Stimulated activated CD4-positive, alpha-beta T cell treated with anti-CD3 and anti-CD28 coated beads, TNF-alpha, amount 100 ng/mL, for 24 hours (primary cell): ENCODE measurements at places on chromosomes 6 and 20.

- DNase-seq = no peak
These were observed 356.3 kb upstream of the IRAK1BP1 start for GRCh38 chr6:78511009-78511408.

- no peak for DNase-seq
These were observed 56.2 kb downstream of the SLC2A10 start for GRCh38 chr20:46765506-46766120.

DNA sequence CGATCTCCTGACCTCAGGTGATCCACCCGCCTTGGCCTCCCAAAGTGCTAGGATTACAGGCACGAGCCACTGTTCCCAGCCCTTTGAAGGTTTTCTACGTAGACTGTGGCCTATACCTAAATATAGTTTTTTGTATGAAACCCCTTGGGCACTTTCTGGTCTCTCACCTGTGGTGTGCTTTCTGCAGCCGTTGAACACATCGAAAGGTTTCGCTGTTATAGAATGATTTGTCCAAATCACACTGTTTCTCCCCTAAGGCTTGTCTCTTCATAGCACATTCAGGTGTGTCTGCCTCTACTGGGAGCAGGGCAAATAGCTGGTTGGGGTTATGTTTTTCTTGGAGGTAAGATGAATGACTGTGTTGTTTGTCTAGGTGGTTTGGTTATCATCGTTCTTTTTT is 597.9 kb downstream of the RNF144B start:
- no peak for DNase-seq

- DNase-seq = no peak
These were observed 304.4 kb upstream of the PLCB4 start for GRCh38 chr20:8764344-8764962.

GRCh38 chr6:159249128-159249527 is 79.9 kb downstream of the FNDC1 start:
- DNase-seq = no peak

DNA sequence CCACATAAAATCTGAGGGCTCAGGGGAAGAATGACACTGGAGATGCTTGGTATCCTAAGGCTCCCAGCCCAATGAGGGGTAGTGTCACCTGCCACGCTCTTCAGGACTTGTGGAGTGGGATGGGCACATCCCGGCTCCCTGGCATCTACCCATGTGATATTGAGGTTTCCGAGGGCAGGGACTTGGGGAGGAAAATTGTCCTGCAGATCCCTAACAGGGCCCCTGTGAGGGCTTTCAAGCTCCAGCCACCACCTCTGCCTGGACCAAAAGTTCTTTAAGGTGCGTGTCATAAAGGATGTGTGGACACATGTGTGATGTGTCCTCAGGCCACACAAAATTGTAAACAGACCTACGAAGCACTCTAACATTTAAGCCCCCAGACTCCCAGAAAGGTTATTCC is 2.5 kb downstream of the SCML4 start:
- no peak for DNase-seq

- no peak for DNase-seq
These were observed 17.8 kb downstream of the ARMC12 start for GRCh38 chr6:35754452-35755277.

DNA sequence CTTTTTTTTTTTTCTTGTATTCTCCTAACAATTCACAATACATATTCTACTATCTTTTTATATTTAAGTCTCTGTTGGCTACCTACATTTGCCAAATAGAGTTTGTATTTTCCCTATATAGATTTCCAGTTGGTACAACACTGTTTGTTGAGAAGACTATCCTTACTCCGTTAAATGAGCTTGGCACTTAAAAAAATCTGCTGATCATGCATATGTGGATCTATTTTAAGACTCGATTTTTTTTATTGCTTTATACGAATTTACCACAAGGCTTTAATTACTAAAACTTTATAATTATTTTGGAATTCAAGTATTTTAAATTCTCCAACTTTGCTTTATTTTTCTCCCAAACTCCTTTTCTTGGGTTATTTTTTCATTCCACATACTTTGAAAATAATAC is 855.6 kb downstream of the C6orf118 start:
- no peak for DNase-seq

GRCh38 chr20:20737158-20737557 is 24.7 kb upstream of the RALGAPA2 start:
- no peak for DNase-seq

- no peak for DNase-seq
These were observed 11.7 kb downstream of the DAAM2 start for GRCh38 chr6:39803872-39804271.

GRCh38 chr20:14882157-14882556 is 544.7 kb upstream of the FLRT3 start:
- no peak for DNase-seq

- DNase-seq = no peak
These were observed 18.4 kb upstream of the ZBTB22 start for GRCh38 chr6:33335916-33336315.

DNA sequence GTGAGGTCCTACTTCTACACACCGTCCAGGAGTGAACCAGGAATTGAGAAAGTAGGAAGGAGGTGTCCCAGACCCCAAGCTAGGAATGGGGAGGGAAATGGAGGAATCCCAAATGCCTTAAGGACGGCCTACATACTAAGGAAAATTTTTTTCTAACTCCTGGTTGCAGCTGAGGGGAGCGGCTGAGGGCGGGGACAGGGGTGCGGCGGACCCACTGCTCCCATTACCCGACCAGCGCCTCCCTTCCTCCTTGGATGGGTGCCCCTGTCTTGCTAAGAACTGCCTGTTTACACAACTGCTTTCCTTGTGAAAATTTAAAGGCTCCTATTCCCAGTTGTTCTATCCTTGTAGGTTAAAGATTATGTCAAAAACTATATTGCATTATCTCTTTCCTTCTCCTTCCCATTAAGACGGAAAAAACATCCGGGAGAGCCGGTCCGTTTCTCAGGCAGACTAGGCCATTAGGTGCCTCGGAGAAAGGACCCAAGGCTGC is 699 bp upstream of the HSPA1B start:
- no peak for DNase-seq

- DNase-seq = no peak
These were observed 201.1 kb downstream of the TFAP2B start for GRCh38 chr6:51019806-51020205.

DNA sequence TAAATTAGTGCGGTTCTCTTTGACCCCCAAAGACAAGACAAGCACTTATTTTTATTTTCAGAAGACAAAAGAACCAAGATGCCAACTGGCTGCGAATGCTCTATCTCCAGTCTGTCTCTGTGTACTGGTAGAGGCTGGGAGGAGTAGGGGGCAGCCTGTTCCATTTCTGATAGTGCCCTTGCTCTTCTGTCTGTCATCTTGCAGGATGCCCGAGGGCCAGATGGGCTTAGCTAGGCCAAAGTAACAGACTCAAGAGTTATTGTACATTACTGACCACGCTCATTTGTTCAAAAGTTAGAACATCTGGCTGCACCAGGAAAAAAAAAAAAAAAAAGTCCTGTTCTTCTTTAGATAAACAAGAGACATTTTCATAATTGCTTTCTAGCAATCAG is 198.1 kb upstream of the UST start:
- DNase-seq = no peak

- DNase-seq = no peak
These were observed 1.9 kb downstream of the FAM135A start for GRCh38 chr6:70415247-70415646.

- DNase-seq = no peak
These were observed 25.5 kb downstream of the DCDC2 start for GRCh38 chr6:24332317-24332716.

DNA sequence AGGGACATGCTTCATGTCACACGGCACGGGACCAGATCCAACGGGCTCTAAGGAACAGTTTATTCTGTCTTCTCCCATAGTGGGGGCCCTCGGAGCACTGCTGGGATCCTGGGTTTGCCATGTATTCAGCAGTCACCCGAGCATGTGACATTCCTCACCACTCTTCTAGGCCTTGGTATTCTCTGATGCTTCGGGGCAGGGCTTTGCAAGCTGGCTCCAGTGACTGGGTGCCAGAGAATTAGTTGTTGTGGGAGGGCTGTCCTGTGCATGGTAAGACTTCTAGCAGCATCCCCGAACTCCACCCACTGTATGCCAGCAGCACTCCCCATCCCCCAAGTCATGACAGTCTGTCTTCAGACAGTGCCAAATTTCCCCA is 5.4 kb downstream of the CCN5 start:
- no peak for DNase-seq

GRCh38 chr6:20309186-20309585 is 92.5 kb upstream of the E2F3 start:
- DNase-seq = no peak

DNA sequence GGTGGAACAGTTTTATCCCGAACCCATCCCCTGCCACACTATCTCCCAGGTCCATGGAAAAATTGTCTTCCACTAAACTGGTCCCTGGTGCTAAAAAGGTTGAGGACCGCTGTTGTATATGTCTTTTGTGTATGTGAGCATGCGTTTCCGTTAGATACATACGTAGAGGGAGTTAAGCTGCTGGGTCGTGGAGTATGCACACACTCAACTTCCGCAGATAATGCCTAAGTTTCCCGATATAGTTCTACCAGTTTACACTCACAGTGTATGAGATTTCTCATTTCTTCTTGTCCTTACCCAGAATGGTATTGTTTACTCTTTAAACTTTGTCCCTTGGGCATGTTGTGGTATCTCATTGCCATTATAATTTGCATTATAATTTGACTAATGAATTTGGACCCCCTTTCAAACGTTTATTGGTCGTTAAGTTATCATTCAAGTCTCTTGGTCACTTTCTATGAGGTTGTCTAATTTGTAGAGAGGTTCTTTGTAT is 50.5 kb upstream of the SCAF8 start:
- DNase-seq = no peak

DNA sequence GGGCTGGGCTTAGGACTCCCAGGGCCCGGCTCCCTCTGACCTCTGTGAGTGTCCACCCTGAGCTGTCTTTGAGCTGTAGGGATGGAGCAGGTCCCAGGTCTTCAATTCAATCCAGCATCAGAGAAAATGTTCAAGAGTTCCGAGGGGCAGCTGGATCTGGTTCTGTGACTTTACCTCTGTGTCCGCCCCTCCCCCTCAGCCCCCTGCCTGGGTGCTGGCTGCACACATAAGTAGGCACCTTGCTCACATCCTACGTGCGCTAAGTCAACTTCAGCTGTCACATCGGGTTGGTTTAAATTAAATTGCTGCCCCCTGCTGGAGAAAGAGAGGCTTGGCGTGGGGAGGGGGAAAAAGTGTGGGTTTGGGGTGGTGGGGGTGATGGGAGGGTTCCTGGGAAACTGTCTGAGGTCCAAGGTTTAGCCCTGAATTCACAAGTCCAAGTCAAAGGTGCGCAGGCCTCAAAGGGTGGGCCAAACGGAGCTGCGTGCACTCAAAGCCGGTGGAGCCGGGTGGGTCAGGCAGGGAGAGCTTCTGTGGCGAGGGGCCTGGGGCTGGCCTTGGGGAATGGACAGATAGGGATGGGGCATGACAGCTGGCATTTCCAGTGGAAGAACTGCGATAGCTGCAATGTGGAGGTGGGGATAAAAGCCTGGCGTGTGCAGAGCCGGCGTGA is 3.0 kb downstream of the WFDC5 start:
- DNase-seq = no peak

GRCh38 chr6:137906020-137906472 is 39.0 kb downstream of the TNFAIP3 start:
- DNase-seq = no peak

DNA sequence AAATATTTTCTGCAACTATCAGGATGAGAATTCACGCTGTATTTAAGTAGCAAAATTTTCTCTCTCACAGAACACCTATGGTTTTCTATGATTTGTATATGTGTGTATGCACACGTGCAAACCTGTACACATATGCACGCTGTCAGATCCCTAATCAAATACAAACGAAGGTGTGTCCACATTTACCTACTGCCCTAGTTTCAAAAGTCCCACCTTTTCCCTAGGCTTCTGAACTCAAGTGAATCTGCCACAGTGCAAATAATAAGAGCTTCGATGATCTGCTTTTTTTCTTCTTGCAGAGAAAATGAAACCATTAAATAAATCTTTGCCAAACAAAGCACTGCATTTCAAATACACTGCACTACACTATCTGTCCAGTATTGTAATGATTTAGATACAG is 6.5 kb downstream of the HIVEP2 start:
- DNase-seq = no peak

DNA sequence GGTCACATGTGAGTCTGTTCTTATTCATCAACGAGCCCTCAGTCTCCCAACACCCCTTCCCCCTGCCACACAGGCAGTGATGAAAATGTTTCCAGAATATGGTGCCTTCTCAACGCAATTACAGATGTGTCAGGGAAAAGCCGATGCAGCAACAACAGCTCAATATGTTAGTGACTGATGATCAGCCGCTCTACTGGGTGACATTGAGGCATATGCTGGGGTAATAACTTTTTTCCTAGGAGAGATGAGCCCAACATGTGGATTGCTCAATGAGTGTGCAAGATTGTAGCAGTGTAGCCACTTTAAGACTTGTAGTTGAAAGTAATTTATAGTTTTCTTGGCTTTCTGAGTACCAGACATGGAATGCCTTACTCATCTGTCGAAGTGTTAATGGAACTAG is 49.4 kb downstream of the DTD1 start:
- DNase-seq = no peak

DNA sequence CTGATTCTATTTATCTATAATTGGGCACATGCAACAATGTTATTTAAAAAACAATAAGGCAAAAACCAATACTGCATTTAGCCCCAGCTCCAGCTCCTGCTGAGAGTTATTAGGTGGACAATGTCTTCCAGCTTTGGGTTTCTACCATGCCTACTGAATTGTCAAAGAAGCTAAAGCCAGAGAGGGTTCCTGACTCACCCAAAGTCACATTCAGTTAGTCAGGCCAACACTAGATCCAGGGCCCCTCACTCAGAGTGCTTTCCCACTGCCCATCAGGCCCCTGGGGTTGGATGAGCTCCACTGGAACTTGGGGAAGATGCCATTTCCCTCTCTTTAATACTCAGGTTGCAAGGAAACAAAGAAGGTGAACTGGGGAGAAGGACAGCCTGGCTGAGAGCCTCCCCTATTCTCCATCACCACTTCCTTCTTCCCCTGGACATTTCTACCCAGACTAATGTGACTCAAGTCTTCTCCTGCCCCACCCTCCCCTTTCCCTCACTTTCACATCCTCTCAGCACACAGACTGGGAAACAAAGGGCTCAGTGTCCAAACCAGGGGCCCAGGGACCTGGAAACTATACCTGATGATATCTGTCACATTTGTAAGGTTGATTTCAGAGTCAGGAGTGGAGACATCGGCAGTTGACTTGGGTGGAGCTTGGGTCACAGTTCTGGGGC is 6.0 kb downstream of the TREM1 start:
- DNase-seq = no peak

- DNase-seq = no peak
These were observed 43.6 kb downstream of the NFATC2 start for GRCh38 chr20:51498765-51499540.

DNA sequence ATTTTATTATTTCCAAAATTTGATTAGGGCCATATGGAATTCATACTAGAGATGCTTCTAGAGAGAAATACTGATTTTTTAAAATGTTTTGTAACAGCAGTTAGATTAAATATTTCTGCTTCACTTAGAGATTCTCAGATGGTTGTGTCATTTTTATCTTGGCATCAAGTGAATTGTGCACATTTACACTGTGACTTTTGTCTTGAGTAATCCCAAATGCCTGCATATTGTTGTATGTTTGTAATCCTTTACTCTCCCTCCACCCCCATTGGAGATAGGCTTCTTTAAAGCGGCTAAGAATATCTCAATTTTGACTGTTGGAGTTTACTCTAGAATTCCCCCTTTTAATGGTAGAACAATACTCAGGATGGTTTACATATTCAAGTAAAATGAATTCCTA is 19.0 kb downstream of the STX16 start:
- no peak for DNase-seq
